ENCODE measurements at places on chromosomes 1 and 21. TPM values are rescaled to one million over a fixed set of nuclear protein-coding genes. Genes with fewer than 3 reads are reported as not detected.

DNA sequence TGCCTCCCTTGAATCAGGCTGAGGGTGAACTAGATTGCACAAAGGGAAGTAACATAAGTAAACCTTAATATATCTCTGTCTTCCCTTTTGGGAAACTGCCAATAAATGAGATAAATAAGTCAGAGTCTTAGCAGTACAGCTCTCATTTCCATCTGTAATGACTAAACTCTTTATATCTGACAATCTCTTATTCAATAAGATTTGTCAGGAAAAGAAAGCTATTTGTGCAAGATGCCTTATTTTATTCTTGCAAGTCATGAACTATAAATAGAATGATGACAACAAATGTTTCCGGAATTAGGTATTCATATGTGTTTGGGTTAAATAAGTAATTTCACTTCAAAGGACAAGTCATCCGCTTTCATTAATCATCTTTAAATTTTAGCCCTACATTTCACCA is 229.2 kb downstream of the PTGER3 start:
- DNase-seq: no peak

The C1orf116 gene
- 3.2 TPM for polyA plus RNA-seq

The AGPAT3 gene
- polyA plus RNA-seq: 21.2 TPM

The RABGGTB gene
- polyA plus RNA-seq: 116 TPM

The MAP3K7CL gene
- 2.9 TPM for polyA plus RNA-seq

- DNase-seq: no peak
Measured at GRCh38 chr1:26734501-26735058, 38.8 kb downstream of the ARID1A start.

DNA sequence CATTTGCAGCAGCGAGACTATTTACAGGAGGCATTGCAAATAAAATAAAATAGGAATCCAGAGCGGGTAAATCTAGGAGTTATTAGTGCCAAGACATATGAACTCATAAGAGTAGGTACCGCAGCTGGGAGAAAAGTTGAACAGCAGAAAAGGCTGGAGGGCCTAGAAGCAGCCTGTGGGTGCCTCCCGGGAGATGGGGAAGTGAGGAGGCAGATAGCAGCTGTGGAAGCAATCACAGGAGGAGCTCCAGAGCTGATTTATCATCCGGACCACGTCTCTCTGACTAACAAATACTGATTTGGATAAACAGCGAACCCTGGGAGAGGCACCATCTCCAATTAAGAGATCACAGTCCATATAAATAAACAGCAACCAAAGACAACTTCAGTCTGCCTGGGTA is 64.6 kb downstream of the BRINP2 start:
- no peak for DNase-seq

- DNase-seq: no peak
Measured at GRCh38 chr1:167678838-167679237, 42.9 kb upstream of the MPZL1 start.
